SW 1271 (cell line): ENCODE measurements at places on chromosomes 1 and 21.

- DNase-seq: peak; percentile 76
Measured at GRCh38 chr1:154559466-154560044, 1.1 kb upstream of the UBE2Q1 start.

- no peak for DNase-seq
Measured at GRCh38 chr1:197306381-197307062, 38.5 kb downstream of the CRB1 start.

GRCh38 chr1:221440658-221441057 lies 301.2 kb downstream of the DUSP10 start:
- no peak for DNase-seq

DNA sequence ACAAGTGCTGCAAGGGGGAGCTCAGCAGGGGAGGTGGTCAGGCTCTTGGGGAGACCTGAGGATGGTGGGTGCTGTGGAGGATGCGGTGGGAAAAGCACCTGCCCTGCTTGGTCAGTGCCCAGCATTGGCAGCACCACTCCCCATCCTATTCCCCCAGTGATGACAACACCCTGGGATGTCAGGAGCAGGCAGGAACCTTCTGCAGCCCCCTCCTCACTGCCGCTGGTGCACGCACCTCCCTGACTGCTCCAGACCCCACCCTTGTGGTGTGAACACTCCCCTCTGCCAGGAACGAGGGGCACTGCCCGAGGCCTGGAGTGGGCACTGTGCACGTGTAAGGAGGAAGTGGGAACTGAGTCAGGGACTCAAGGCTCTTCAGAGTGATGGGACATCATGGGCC lies 12.5 kb downstream of the TMPRSS3 start:
- no peak for DNase-seq

- no peak for DNase-seq
Measured at GRCh38 chr1:183002797-183003196, 20.4 kb upstream of the LAMC1 start.

DNA sequence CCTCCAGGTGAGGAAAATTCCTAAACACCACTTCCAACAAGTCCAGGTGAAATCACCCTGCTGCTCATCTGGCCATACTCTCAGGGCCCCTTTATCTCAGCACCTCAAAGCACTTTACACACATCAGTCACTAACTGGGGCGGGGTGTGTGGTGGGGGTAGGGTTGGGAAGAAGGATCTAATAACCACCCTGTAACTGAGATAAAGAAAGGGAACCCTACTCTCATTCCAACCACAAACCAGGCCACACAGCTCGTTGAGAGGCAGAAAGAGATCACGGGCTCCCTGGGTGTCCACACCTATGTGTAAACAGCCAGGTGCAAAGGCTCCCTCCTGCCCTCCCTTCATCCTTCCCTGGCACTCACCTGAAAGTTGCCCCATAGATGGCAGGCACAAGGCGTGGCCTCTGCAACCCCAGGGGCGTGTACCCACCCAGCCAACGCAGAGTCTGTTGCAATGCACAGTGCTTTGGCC lies 20.4 kb downstream of the GPR161 start:
- no peak for DNase-seq

DNA sequence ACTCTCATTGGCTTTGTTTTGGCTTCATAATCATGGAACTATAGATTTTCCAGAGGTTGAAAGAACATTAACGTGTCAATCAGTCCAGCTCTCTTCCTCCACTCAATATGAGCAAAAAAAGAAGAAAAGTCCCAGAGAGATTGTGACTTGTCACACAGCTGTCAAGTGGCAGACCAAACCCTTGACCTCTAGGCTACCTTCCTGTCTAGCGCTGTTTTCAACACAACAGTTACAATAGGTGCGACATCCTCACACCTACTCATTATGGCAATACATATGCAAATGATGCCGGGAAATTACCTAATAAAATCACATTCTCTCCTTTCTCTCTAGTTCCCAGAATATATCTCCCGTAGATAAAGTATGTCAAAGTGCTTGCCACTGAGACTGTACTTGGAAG lies 1.1 kb downstream of the WARS2 start:
- no peak for DNase-seq

DNA sequence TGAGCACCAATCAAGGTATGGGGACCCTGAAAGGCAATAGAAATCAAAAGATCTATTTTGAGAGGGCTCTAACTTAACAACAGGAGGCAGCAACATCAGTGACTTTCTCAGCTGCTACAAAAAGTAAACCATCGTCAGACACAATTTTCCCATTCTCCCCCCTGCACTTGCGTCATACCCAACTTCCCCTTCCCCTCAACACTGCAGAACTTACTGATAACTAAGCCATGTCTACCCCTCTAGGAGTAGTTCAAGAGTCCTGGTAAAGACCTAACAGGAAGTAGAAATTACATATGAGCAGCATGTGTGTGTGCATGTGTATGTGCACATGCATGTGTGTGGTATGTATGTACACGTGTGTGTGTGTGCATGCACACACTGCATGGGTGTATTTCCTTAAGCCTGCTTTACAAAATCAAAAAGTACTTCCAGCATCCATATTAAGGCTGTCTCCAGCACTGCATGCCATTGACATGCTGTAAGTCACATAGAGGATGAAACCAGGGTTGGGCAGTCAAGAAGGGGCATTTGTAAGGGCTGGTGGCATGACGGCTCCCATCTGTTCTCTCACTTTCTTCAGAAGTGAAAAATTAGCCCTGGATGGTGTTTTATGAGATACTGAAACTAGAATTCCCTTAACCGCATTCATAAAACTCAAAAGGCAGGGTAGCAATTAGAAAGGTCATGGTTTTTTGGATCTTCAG lies 460.1 kb upstream of the RUNX1 start:
- no peak for DNase-seq

- no peak for DNase-seq
Measured at GRCh38 chr1:178237121-178237520, 143.2 kb downstream of the RASAL2 start.
